Activated CD4-positive, alpha-beta T cell treated with anti-CD3 and anti-CD28 coated beads for 48 hours (primary cell): ENCODE measurements at places on chromosomes 5 and 9.

DNA sequence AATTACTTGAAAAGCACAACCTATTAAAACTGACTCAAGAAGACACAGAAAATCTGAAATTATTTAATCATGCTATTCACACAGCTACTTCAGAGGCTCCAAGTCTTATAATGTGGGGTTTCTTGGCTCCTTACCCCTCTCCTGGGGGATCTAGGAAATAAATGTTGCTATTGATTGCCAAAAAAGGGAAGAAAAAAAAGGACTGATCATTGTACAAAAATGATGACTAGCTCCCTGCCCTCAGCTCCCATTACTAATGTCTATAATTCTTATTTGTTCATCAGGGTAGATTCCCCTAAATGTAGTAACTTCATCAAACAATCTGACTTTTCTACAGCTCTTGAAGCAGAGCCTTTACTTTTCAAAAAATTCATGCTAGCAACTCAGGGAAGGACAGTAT, 3.3 kb upstream of the SMC5 start:
- DNase-seq: no peak

GRCh38 chr9:27359763-27360162, 62.8 kb upstream of the EQTN start:
- DNase-seq: no peak

DNA sequence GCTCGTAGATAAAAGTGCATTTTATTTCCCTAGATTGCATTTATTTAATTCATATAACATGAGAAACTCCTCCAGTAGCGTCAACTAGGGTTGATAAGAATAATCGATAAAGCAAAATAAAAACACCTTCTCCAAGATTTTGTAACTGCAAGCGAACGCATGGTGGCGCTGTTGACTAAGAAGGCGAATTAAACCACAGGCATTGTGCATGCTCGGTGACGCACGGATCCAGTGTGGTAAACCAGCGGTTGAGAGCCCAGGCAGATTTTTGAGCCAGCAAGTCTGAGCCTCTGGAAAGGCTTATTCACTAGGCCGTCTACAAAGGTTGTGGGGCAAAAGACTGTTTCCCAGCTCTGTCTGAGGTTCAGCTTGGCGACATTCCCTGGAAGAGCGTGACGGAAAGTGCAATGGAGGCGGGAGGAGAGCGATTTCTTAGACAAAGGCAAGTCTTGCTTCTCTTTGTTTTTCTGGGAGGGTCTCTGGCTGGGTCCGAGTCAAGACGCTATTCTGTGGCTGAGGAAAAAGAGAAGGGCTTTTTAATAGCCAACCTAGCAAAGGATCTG, at the start of gene PCDHB3:
PCDHB3 (plus strand) TSS at position 231 of the 563 bp plus-strand sequence; CDS start at position 408, 177 bp downstream.
- DNase-seq: peak; percentile 72

DNA sequence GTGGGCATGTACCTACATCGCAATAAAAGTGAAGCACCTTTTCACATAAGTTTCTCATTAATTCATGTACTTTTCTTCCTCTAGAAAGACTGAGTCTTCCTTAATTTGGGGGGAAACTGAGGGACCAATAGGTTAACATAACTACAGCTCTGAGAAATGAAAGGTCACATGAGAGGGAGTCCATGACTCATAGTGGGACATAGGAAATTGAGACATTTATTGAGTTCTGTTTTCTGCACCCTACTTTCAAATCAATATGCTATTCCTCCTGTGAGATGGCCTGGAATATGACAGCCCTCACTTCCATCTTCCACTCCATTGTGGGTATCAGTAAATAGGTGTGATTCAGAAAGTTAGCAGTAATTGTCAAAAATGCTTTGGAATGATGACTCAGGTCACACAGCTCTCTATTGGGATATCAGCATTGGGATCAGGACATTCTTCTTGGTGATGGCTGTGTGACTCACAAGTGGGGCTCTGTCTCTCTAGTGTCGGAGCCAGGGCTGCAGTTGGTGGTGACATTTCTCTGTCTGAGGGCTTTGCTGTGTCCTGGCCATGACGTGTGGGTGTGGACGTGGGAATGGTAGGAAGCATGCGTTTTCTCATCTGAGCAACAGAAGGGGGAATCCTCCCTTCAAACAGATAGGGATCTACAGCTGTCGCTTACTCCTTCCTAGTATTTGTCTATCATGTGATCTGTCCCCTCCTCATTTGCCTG, 125.0 kb downstream of the TRIO start:
- DNase-seq: no peak

GRCh38 chr5:9513827-9514226, 32.0 kb downstream of the SEMA5A start:
- no peak for DNase-seq

- no peak for DNase-seq
Observed at GRCh38 chr9:101629636-101630035, 34.9 kb upstream of the PPP3R2 start.
